HFFc6 (cell line): ENCODE measurements at places on chromosomes 3 and 15.

DNA sequence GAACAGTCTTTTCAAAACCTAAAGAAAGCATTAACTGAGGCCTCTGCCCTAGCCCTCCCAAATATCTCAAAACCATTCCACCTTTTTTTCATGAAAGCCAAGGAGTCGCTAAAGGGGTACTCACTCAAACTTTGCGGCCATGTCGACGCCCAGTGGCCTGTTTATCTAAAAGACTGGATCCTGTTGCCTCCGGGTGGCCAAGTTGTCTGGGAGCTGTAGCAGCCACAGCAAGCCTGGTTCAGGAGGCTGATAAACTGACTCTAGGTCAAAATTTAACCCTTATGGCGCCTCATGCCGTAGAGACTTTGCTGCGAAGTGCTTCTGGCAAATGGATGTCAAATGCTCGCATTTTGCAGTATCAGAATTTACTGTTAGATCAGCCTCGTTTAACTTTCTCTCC lies 39.5 kb downstream of the ZBTB11 start:
- no peak for DNase-seq

DNA sequence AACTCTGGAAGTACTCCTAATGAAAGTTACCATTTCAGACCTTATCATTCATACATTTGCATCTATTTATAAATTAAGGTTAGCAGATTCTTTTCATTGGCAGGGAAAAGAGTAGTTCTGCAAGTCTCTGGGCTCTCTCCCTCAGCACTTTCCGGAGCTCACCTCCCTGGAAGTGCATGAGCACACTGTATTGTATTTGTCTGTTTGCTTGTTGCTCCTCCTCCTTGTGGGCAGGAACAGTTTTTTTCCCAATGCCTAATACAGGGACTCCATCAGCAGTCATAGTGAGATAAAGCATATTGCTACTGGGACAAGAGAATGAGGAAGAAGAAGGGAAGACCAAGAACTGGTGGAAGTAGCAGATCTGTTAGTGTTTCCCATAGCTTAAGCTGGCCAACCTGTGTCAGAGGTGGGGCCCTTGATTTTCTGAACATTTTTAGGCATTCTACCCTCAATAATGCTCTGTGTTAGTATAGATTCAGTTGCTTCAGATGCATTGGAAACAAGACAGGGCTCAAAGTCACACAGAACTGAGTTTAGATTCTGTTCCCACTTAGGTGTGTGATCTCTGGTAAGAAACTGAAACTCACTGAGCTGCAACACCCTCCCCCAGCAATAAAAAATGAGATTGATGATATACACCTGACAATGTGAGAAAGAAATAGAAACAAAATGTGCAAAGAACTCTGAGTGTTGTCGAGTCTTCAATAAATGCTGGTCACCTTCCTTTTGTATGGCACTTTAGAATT lies 407.8 kb downstream of the TUSC7 start:
- no peak for DNase-seq

DNA sequence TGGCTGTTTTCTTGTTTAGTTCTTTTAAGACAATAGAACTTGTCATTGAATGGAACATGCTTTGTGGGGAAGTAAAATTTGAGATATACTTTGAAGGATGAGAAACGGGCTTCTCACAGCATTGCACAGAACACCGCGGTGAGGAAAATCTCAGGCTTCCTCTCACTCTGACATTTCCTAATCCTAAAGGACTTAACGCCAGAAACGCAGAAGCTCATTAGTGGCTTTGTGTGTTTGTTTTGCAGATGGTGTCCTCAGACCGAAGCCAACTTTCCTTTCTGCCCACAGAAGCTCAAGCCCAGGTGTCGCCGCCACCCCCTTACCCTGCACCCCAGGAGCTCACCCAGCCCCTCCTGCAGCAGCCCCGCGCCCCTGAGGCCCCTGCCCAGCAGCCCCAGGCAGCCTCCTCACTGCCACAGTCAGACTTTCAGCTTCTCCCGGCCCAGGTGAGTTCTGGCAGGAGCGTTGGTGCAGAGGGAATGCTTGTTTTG lies 78.9 kb upstream of the BLM start:
- DNase-seq: no peak

DNA sequence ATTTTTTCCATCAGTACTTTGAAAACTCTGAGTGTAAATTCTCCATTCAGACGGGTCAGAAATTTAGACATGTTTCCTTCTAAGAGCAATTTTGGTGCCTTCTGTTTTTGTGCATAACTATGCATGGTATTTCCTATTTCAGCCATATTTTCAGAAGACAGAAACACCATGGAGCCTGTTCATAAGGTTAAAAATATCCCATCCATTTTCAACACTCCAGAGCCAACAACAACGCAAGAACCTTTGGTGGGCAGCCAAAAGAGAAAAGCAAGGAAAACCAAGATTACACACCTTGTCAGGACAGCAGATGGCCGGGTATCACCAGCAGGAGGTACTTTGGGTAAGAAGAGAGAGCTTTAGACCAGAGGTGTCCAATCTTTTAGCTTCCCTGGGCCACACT lies 275.6 kb downstream of the BBX start:
- no peak for DNase-seq

DNA sequence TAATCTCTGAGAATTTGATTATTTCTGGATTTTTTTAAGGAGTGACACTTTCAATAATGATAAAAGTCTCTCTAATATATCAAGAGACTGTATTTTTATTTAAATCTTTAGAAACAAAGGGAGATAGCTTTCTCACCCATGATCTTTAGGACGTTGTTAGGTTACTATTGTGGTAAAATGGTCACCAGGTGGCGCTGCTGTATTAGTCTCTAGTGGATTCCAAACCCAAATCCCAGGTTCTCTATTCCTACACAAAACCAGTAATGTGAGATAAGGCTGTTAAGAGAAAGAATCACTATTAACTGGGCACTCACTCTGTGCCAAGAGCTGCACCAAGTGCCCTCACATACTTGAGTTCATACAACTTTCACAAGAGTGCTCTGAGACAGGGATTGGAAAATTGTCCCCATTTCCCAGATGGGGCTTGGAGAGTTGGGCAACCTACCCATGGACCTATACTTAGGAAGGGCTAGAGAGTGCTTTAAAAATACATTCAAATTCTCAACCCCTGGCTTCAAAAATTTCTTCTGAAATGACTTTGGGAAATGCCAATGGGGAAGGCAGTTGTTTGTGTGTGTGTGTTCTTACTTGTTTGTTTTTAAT lies 593.4 kb upstream of the TGFBR2 start:
- peak; percentile 63 for DNase-seq

DNA sequence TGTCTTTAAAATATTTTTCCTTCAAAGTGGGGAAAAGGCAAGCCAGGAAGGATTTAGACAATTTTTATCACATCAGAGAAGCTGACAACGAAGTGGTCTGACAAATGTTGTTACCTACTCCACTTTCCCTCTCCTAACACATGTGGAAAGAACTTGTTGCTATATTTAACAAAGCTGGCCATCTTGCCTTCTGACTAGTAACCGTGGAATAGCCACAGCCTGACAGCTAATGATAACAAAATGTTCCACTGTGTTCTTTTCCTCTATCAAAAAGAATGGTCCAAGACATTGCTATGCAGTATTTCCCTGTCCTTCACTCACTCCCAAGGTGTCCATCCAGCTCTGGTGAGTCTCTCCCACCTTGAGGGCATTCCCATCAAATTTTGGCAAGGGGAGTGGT lies 481.4 kb upstream of the THBS1 start:
- no peak for DNase-seq

DNA sequence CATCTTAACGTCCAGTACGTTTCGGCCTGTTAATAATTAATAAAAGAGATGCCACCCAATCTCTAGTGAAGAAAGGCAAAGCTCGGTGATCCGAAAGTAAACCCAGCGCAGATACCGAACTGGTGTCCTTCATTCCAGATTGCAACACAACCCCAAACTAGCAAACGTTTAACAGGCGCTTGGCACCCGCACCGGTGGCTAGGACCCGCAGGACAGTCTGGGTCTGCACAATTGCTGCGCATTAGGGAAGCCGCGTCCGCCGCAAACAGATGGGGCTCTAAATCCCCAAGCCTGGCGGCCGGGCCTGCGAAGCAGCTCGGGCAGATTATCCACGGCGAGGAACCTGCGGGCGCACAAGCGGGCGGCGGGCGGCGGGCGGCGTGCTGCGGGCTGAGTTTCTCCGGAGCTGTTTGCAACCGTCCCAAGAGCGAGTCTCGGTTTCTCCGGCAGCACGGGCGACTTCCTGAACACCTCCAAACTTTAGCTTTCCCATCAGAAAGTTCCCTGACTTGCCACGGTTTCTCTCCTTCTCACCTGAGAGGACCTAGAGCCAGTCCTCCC lies 112.1 kb upstream of the ICE2 start:
- peak; percentile 32 for DNase-seq

- DNase-seq: no peak
These were observed 402.1 kb downstream of the PDCD6IP start for GRCh38 chr3:34200576-34200975.

DNA sequence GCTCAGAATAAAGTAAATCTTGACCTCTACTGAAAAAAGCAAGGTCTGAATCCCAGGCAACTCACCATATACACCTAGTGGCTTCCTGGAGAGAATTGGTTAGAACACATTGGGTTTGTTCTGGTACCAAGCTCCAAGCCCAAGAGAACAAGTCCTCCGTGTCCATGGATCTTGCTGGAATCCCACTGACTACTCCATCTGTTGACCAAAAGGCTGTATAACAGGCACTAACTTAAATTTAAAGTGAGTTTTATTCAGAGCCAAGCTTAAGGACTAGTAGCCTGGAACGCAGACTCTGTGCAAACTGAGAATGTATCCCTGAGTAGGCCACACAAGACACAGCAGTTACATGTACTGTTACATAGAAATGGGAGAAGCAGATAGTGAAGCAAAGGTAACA lies 342.1 kb upstream of the LRRC3B start:
- no peak for DNase-seq

GRCh38 chr3:50226888-50227389 lies 9.1 kb upstream of the GNAI2 start:
- peak; percentile 26 for DNase-seq

DNA sequence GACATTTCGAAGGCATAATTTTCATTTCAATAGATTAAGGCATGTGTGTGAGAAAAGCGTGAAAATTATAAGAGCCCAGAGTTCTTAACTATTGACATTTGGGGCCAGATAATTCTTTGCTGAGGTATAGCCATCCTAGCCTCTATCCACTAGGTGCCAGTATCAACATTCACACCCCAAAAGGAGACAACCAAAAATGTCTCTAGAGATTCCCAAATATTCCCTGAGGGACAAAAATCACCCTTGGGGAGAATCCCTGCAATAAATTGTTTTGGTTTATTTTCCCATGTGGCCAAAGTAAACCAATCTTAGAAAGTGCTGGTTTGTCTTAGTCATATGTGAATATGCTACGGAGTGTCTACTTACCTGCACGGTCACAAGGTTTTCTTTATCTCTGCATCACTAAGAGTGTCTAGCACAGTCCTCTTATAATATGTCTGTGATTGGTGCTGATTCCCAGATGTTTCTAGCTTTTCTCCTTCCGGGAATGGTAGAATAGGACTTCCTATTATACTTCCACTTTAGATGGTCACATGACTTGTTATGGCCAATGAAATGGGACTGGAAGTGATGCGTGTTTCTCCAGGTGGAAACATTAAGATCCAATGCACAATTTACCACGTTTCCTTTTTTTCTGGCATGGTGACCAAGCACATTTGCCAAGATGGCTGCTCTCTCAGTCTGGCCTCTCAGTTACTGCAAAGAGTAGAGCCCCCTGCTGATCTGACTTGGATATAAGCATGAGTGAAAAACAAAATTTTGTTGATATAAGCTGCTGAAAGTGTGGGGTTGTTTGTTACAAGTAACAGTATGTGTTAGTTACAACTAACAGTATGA lies 8.0 kb upstream of the KBTBD8 start:
- DNase-seq: no peak

DNA sequence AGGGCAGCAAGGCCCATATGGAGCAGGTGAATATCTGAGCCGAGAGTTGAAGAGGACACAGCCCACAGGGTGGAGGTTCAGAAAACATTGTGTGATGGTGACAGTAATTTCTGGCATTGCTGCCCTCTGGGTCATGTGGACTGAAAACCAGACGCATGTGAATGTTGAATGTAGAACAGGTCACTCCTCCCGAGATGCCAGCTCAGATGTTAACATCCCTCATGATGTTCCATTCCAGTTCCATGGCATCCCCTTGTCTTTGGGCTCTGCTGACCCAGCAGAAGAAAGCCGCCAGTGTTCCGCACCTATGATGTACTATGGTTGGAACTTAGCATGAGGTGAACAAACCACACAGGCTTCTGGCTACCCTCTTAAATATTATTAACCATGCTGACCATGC lies 110.7 kb upstream of the CTDSPL start:
- no peak for DNase-seq

DNA sequence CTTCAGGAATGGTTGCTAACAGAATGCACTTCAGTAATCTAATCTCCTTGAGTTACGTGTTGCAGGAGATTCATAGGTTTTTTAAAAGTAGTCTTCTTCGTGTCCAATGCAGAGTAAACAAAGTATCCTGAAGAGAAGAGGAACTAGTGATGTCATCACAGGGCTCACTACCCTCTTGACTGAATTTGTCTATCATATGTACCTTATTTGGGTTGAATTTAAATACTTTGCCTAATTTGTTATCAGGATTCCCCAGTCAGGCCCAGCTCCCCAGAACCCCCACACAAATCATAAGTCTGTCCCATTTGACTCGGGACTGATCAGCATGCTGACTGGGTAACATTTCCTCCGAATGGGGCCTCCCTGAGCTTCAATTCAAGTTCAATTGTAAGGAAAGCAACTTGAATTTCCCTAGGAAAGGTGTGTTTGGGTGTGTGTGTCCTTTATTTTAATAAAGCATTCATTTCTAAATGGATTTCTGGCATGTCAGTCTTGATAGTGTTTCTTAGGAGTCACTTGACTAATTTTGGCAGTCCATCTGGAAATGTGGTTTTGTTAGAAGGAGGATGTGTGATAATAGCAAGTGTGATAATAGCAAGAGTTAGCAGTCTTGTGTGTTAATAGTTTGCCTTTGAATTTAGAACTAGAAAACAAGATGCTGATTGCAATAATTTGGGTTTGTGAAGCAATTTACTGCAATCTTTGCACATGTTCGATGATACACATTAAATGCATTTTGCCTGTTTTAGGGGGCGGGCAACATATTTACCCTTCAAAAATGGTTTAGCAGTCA lies 21.9 kb downstream of the OXNAD1 start:
- no peak for DNase-seq

DNA sequence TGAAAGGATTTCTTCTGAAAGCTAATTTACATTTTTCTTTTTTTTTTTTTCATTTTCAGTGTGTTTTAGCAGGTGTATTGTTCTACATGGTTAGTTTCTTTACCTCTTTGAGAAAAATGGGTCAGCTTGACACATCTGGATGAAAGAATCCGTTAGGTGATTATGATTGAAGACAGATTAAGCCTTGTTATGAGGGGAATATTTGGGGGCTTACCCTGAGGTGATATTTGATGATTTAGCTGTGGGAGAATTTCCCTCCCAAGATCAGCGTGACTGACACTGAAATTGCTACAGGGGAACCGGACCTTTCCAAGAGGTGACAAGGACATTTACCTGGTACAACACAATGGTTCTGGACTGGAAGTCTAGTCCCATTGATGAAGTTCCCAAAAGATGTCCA lies 147.5 kb downstream of the NFKBIZ start:
- no peak for DNase-seq

- no peak for DNase-seq
These were observed 39.9 kb downstream of the KLF15 start for GRCh38 chr3:126317029-126317996.
